NCI-H774 (cell line): ENCODE measurements at places on chromosomes 2 and 18.
A peak's percentile ranks its signal among the peaks of the same experiment; 100 is the strongest.

- peak; percentile 4 for DNase-seq
Observed at GRCh38 chr18:3051718-3052410, 38.9 kb upstream of the LPIN2 start.

GRCh38 chr2:10868465-10869314 is 43.0 kb upstream of the KCNF1 start:
- DNase-seq, result no peak

DNA sequence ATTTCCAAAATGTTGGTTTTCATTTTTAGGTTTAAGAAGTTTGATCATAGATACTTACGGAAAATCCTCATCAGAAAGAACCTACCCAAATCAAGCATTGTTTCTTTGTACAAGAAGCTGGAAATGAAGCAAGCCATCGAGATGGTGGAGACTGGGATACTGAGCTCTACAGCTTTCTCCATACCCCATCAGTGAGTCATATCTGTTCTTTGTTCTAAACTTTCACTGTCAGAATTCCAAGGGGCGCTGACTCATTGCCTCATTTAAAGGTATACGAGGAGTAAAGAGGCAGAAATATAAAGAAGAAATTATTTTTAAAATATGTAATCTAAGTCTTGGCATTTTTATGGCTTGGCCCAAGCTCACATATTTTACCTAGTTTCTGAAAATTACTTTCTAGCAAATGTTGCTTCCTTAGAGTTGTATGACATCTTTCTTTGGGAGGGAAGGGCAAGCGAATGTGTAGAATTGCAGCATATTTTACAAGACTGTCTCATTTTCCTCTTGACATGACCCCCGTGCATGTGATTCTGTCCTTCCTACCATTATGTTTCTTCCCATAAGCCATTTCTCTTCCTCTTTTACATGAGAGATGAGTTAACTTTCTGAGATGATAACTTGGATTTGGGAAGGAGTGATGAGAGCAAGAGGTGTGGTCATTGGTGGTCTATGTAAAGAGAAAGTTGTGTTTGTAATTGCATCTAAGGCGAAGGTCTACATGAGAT is 41.2 kb downstream of the SLC9A4 start:
- DNase-seq, result no peak

DNA sequence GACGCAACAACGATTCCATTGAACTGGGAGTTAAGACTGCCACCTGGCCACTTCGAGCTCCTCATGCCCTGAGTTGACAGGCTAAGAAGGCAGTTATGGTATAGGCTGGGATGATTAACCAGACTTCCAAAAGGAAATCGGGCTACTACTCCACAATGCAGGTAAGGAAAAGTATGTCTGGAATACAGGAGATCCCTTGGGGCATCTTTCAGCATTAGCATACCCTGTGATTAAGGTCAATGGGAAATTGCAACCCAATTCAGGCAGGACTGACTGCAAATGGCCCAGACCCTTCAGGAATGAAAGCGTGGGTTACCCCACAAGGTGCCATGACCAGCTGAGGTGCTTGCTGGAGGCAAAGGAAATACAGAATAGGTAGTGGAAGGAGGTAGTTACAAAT is 19.1 kb downstream of the CHRNA1 start:
- DNase-seq, result no peak

DNA sequence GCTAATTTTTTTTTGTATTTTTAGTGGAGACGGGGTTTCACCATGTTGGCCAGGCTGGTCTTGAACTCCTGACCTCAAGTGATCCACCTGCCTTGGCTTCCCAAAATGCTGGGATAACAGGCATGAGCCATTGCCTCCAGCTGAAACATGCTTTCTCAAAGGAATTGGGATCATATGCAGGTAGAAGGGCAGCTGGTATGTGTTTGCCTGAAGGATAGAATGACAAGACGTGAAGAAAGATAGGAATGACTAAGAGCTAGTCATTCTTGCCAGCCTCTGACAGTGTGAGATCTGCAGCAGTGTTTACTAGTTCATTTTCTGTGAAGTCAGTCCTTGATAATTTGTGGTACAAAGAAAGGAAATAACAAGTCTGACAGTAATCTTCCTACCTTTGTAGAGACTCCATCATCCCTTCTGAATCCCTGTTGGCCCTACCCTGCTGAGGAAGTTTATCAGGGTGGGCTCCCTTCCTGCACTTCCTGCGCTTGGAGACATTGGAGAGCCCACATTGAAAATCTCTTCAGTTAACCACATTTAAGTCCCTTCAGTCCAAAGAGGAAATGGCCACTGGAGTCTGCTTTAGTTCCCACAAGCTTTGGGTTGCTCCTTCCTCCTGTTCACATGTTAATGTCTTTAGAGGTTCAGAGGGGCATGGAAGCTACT is 14.7 kb downstream of the CFLAR start:
- no peak for DNase-seq

DNA sequence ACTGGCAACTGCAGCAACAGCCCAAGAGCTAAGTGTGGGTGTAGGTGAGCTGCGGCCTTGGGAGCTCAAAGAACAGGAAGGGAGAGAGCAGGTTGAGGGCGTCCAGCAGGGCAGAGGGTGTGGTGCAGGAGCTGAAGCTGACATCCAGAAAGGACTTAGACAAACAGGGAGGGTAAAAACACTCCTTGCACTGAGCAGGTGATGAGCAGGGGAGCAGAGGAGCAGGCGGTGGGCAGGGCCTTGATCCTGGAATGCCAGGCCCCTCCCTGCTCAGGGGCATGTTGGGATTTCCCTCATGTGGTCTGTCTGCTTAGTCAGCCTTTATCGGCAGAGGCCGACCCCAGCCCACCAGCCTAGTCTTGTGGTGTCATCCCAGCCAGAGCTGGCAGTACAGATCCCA is 63.6 kb downstream of the VSNL1 start:
- no peak for DNase-seq

- no peak for DNase-seq
Observed at GRCh38 chr2:68203587-68203986, 45.9 kb downstream of the PNO1 start.

DNA sequence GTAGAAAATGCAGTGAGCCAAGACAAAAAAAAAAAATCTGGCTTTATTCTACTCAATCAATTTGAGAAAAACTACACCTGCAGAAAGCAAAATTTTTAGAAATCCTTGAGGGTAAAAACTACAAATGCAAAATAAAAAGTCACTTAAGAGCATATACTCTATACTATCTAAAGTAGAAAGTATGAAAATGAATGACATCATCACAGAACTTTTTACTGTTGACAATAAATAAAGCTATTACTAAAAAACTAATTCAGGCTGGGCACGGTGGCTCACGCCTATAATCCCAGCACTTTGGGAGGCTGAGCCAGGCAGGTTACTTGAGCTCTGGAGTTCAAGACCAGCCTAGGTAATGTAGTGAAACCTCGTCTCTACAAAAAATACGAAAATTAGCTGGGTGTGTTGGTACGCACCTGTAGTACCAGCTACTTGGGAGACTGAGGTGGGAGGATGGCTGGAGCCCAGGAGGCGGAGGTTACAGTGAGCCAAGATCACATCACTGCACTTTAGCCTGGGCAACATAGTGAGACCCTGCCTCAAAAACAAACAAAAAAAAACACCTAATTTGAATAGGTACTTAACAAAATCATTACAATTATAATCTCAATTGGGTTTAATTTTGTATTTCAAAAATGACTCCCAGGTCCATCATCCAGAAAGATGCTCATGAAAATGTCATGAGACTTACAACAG is 7.6 kb downstream of the NFU1 start:
- no peak for DNase-seq

GRCh38 chr2:16252891-16253290 is 312.5 kb downstream of the MYCN start:
- DNase-seq, result no peak

GRCh38 chr2:184620367-184620766 is 22.0 kb downstream of the ZNF804A start:
- DNase-seq, result no peak

GRCh38 chr2:14751581-14751980 is 119.1 kb downstream of the LRATD1 start:
- no peak for DNase-seq

- DNase-seq, result no peak
Observed at GRCh38 chr2:102025016-102025501, 33.3 kb downstream of the IL1R2 start.

GRCh38 chr2:179441551-179441950 is 176.9 kb upstream of the SESTD1 start:
- no peak for DNase-seq

- DNase-seq, result peak; percentile 5
Observed at GRCh38 chr2:47767880-47768609, 14.9 kb upstream of the MSH6 start.

DNA sequence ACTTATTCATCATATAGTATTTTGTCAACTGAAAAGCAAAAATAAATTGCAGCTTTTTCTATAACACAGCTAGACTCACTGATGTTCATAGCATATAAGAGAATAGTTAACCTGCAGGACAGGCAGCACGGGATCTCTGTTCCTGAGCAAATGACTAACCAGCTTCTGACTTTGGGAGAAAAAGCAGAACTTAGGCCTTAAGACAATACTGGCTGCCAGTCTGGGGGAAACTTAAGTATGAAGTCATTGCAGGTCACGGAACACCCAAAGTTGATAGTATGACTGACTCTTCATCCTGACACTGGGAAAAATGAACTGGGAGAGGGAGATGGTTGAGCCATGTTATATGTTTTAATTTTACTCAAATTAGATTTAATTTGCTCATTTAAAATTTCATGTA is 113.0 kb downstream of the DPP4 start:
- no peak for DNase-seq

- DNase-seq, result no peak
Observed at GRCh38 chr2:224208007-224208406, 168.9 kb upstream of the SERPINE2 start.

- DNase-seq, result no peak
Observed at GRCh38 chr2:204078003-204078698, 141.6 kb downstream of the ICOS start.

- no peak for DNase-seq
Observed at GRCh38 chr18:33937270-33937816, 287.4 kb downstream of the NOL4 start.

GRCh38 chr2:240934701-240935102 is 28.6 kb downstream of the CROCC2 start:
- DNase-seq, result no peak

DNA sequence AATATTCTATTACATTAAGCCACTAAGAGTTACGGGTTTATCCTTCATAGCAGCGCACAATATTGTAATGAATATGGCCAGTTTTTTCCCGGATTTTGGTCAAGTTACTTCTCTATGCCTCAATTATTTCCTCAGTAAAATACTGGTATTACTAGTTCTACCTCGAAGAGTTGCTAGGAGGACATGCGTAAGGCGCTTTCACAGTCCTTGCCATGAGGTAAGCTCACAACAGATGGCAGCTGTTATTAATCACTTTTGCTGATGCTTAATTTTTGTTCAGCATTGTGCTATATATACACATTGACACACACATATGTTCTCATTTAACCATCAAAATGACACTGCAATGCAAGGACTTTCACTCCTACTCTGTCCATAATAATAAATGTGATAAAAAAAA is 101.5 kb downstream of the SCG2 start:
- no peak for DNase-seq

GRCh38 chr2:168185583-168186274 is 61.7 kb downstream of the STK39 start:
- peak; percentile 36 for DNase-seq

- DNase-seq, result no peak
Observed at GRCh38 chr2:131835621-131836091, 308.0 kb downstream of the CCDC74A start.

DNA sequence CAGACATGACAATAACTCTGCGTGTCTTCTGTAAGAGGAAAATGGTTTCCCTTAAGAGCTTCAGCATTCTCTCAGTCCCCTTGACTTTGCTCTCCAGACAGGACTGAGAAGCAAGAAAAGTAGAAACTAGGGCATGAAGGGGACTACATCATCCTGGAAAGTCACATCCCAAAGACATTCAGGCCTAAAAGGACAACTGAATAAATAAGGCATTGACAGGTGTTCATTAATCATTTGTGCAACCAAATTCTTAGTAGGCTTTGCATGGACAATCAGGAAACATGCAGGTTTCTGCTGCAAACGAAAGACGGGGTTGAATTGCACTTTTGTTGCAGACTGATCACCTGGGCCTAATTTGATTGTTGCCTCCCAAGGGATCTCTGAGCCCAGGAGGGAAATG is 1.2 kb upstream of the SGPP2 start:
- DNase-seq, result no peak

DNA sequence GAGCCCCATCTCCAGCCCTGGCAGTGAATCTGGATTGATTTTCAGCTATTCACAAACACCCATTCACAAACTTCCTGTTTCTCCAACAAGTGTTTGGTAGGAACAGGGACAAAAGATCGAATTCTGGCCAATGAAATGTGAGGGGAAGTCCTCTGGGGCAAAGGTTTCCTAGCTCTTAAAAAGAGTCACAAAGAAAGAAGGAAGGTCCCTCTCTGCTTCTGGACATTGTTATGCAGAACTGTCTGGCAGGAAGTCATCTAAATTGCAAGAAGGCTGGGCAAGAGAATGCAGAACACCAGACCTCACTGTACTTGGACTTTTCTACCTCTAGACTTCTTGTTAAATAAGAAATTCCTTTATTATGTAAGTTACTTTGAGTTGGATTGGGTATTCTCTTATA is 137.3 kb downstream of the CCDC148 start:
- no peak for DNase-seq

GRCh38 chr2:52629531-52629930 is 1138.1 kb upstream of the CHAC2 start:
- DNase-seq, result no peak

- DNase-seq, result no peak
Observed at GRCh38 chr2:118954297-118955060, 12.5 kb downstream of the MARCO start.

GRCh38 chr2:33304032-33304864 is 172.2 kb upstream of the RASGRP3 start:
- DNase-seq, result no peak

- no peak for DNase-seq
Observed at GRCh38 chr2:70240599-70240998, 7.8 kb downstream of the TIA1 start.

- DNase-seq, result no peak
Observed at GRCh38 chr2:211401328-211401727, 844.9 kb downstream of the CPS1 start.

DNA sequence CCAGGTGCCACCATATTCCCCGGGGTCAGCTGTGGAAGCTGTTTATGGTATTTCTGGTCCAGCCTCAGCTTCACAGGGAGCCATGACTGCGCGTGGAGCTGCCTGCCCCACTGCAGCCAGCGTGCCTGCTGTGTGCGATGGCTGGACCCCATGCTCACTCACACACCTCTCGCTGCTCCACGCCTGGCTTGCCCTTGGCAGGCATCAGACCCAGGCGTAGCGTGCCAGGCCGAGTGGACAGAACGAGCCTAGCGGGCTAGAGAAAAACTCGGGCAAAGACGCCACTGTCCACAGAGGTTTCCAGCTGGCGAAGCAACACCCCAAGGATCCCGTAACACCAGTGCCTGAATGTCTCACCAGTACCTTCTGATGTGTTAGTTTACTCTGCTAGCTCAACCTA is 42.9 kb upstream of the PEX13 start:
- DNase-seq, result no peak

- no peak for DNase-seq
Observed at GRCh38 chr2:22442051-22442450, 942.9 kb upstream of the KLHL29 start.
